ENCODE measurements at places on chromosomes 1 and 21.

DNA sequence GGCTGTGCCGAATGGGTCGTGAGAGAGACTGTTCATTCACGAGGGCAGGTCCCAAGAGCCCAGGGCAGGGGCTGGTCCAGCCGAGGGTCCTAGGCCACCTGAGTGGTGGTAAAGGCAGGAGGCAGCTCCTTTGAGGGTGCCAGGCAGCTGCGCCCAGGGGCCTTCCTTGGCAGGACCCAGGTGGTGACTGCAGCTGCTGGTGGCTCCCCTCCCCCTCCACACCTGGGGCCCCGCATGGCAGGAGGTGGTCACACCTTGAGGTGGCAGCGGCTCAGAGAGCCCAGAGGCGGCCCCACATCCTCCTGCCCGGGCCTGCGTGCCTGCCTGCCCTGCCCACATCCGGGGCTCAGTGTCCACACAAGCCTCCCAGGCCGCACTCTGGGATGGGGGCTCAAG is 9.8 kb upstream of the PLCH2 start:
- DNase-seq = no peak

DNA sequence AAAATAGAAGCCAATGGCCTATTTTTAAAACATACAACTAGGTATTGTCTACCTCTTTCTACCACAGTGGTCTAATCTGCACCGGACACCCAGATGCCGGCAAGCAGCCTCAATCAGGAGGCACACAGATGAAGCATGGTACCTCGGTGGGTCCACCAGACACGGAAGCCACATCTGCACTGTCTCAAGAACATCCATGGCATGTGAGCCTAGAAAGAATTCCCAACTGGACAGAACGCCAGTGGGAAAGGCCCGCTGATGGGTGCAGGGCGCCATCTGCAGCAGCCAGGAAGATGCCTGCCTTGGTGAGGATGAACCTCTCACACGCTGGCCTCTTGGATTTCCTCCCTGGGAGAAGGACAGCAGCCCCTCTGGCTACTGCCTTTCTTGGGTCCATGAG is 79.5 kb downstream of the MRPL37 start:
- DNase-seq = no peak

DNA sequence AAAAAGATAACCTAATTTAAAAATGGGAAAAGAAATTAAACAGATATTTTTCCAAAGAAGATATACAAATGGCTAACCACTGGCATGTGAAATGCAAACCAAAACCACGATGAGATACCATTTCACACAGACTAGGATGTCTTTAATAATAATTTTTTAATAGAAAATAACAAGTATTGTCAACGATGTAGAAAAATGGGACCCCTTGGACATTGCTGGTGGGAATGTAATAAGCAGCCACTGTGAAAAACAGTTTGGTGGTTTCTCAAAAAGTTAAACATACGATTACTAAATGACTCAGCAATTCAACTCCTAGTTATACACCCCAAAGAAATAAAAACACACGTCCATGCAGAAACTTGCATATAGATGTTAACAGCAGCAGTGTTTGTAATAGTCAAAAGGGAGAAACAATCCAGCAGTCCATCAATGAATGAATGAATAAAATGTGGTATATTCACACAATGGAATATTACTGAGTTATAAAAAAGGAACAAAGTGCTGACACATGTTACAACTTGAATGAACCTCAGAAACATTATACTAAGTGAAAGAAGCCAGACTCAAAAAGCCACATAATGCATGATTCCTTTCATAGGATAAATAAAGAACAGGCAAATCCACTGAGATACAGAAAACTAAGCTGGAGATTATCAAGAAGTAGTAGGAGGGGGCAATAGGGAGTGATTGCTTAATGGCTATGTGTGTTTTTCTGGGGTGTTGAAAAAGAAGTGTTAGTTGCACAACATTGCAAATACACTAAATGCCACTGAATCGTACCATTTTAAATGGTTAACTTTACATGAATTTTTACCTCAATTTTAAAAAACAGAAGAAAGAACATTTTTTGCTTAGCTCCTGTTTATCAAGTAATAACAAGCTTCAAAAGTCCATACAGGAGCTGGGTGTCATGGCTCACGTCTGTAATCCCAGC is 4.1 kb downstream of the PPT1 start:
- DNase-seq = no peak

- DNase-seq = no peak
Measured at GRCh38 chr1:7388141-7388487, 383.0 kb upstream of the VAMP3 start.

DNA sequence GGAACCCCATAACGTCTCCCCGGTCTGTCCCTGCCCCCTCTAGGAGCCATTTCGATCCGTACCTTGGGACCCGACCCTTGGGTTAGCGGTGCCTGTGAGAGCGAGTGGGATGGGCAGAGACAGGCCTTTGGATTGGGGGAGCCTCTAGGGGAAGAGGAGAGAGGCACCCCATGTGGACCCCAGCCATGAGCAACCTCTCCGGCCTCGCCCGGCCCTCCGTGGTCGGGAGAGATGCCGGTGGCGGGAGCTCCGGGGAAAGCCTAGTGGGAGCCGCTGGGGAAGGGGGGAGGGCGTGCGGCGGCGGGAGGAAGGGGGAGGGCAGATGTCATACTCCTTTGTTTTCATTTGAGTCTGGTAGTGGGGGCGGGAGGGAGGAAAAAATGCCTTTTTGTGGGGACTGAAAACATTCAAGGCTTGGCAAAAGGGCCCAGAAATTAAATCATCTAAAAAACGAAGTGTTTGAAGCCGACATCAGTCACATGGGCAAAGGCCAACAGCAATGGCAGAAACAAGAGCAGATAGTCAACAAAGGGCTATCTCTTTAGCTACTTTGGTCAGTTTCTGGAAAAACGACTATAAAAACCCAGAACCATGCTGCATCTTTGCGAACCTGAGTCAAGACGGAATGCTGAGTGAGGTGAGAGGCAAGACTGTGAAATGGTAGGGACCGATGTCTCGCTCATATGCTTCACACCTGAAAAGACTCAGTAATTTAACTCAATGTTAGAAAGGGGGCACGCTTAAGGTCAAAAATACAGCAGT is 758 bp downstream of the PTBP2 start:
- DNase-seq = peak; percentile 43

- DNase-seq = no peak
Measured at GRCh38 chr1:55222152-55222551, 7.0 kb upstream of the USP24 start.

DNA sequence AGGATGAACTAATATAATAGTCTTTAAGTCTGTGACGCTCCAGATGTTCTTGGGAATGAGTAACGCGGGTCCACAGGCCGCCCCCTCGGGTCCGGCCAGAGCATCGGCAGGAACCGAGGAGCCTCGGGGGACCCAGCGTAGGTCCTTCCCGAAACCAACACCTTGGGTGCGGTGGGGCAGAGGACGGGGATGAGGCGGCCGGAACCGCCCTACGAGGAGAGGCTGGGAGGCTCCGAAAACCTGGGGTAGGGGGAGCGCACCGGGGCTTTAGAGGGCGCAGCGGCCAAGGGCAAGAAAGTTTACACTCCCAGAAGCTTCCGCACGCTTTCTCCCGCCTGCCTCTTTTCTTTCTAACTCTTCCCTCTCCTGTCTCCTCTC is 7.1 kb downstream of the DMRTA2 start:
- DNase-seq = no peak

DNA sequence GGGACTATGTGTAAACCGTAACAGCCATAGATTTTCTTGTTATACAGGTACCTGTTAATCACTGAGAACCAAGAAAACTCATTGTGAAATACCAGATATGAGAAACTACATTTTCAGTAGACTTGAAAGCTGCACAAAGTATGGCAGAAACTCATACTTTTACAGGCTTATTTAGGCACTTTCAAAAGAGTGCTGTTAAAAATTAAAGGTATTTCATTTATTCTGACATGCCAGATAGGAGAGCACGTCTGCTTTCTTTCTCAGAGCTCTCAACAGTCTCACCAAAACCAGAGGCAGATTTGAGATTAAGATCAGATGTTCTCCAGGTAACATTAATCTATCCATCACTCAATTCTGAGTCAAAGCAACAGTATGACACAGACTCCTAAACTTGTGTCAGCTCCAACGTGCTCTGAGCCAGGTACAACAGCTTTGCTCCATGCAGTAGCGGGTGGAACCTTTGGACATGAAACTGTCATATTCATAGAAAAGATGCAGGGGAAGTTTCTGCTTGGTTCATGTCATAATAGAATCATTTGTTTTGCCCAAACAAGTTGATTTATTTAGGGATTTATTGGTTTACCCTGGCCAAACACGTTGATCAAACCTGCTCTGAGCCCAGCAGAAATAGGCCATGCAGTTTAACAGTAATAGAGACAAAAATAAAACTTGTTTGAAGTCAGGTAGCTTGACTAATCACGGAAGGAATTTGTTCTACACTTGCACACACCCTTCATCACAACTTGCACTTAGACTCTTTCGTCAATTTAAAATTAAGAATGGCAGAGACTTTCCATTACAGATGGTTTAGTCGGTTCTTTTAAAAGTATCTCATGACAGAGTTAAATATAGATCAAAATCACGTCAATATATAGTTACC is 20.8 kb upstream of the TSNAX start:
- DNase-seq = no peak

DNA sequence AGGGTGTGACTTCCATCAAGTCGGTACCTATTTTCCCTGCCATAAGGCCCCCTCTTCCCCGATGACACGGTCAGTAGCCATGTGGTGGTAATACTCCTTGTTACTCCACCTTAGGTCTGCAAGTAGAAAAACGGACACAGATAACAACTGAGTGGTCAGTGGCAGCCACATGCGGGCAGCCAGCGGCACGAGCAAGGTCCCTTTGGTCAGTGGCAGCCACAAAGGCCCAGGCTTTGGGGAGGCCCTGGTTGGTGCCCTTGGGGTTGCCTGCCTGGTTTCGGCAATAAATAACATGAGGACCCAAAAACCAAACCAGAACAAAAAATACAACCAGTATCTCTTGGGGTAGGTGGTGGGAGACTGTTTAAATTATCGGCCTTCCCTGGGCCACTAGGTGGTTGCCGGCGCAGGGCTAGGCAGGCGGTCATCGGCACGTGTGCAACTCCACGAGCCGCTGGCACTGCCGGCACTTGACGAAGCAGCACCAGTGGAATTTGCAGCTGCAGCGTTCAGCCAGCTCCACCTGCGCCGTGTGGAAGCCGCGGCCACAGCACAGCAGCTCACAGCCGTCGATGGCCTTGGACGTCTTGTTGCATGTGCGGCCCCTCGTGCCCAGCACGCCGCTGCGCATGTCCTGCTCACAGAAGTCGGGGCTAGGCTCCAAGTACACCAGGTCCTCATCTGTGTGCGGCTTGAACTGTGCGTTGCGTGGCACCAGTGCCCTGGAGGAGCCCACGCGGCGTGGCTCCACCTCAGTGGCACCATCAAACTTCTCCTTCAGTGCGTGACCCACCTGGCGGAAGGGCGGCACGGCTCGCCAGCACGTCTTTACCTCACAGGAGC is 23.1 kb downstream of the WNT4 start:
- DNase-seq = no peak

GRCh38 chr1:32881871-32882850 is 4.1 kb upstream of the HPCA start:
- DNase-seq = no peak

DNA sequence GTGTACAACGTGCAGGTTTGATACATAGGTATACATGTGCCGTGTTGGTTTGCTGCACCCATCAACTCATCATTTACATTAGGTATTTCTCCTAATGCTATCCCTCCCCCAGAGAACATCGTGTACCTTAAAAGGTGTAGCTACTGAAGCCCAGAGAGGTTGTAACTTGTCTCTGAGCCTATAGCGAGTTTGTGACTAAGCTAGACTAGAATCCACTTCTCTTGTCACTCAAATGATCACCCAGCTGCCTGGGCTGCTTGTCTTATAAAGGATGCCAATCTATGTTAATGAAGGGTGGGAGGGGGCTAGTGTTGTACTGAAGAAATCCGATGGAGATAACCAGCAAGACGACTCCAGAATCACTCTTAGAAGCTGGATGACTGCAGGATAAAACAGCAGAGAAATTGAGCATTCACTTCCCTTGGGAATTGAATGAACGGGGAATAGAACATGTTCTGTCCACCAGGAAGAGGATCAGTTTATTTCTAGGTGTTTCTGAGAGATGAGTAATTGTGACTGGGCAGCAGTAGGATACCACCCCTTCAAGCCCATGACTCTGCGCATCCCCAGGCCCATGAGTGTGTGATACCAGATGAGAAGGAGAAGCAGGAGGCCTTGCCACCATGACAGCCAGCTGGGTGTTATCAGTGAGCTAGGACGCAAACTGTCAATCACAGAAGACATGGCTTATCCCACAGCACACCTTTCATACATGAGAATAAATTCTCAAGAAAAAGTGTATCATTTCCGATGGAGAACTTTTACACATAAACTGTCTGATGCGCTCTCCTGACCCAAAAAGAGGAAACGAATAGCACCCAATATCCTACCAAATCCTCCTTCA is 390.4 kb downstream of the NTNG1 start:
- no peak for DNase-seq

DNA sequence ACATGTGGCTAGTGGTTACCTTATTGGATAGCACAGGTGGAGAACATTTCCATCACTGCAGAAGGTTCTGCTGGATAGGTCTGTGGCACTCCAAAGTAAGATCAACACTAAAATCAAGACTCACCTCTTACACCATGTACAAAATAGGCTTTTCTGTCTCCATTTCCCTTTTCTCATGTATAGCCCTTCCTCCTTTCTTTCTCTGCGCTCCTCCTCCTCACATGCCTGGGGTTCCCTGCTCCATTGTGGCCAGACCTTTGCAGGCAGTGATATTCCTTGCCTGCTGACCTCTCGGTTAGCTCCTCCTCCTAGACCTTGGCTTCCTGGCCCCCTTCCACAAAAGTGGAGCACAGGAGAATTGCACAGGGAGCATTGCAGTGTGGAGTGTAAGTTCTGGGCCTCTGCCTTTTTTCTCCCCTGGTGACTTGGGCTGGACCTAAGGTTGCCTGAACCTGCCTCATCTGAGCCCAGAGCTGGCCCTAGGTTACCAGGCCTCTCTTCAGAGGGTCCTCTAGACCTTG is 33.2 kb upstream of the RBM15 start:
- DNase-seq = no peak

GRCh38 chr1:24379733-24380315 is 33.8 kb downstream of the STPG1 start:
- no peak for DNase-seq

- DNase-seq = no peak
Measured at GRCh38 chr1:118081387-118081786, 103.6 kb downstream of the SPAG17 start.

DNA sequence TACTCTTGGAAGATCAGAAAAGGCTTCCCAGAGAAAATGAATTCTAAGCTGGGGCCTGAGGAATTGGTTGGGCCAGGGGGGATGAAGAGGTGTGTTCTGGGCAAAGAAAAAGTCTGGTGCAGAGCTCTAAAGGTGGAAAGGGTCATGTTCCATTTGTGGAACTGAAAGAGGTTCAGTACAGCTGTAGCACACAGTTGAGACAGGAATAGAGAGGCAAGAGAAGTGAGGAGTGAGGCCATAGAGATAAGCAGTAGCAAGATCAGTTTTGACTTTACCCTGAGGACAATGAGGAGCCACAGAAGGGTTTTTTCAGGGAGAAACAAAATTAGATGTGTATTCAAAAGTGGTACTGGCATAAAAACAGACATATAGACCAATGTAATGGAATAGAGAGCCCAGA is 30.3 kb upstream of the MUTYH start:
- no peak for DNase-seq

Measured in T-helper 17 cell (primary cell).